Gastrocnemius medialis (tissue), 4 donors: ENCODE measurements at places on chromosomes 11 and 22. TPM values are rescaled to one million over a fixed set of nuclear protein-coding genes. Genes with fewer than 3 reads are reported as not detected.

SERPING1 gene
- total RNA-seq: 107 TPM

LDHA gene
- 636 TPM for total RNA-seq

DNA sequence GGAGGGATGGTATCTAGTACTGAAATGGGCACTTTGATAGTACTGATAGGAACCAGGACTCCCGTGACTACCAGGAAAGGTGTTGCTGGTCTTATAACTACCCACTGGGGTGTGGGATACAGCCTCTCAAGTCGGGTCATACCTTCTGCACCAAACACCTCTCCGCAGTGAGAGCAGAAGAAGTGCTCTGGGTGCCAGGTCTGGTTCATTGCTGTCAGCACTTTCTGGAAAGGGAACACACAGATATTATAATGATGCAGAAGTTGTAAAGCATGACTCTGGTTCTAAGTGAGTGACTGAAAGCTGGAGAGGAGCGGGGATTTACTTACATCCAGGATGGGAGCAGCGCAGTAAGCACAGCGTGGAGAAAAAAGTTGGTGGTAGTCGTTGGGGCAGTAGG, 26.0 kb downstream of the LPXN start:
- H3K4me3 ChIP-seq: no peak overlapping the region
- H3K27ac ChIP-seq: no peak overlapping the region
- no peaks in the 10 kb centered on the region for H3K4me1 ChIP-seq
- peaks cover 85% of the 10 kb centered on the region for H3K36me3 ChIP-seq
- H3K27me3 ChIP-seq: no peaks in the 10 kb centered on the region

- no peaks in the 10 kb centered on the region for H3K36me3 ChIP-seq
- H3K4me1 ChIP-seq: peaks cover 50% of the 10 kb centered on the region
- no peaks in the 10 kb centered on the region for H3K27me3 ChIP-seq
- H3K27ac ChIP-seq: no peak overlapping the region
- no peak overlapping the region for H3K4me3 ChIP-seq
Measured at GRCh38 chr22:20545681-20546521, 38.5 kb downstream of the MED15 start.

GRCh38 chr11:108647701-108648527, 17.0 kb upstream of the DDX10 start:
- peak; percentile 29 for DNase-seq
- H3K36me3 ChIP-seq: no peaks in the 10 kb centered on the region
- H3K27ac ChIP-seq: peak overlapping the region; percentile 13

DNA sequence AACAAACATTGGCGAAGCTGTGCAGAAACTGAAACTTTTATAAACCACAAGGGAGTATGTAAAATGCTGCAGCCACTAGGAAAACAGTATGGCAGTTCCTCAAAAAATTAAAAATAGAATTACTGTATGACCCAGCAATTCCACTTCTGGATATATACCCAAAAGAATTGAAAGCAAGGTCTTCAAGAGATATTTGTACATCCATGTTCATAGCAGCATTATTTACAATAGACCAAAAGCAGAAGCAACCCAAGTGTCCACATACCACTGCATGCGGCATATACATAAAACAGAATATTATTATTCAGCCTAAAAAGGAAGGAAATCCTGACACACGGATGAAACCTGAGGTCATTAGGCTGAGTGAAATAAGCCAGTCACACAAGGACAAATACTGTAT, 85.8 kb downstream of the RELT start:
- no peak overlapping the region for H3K27ac ChIP-seq
- H3K4me3 ChIP-seq: no peak overlapping the region
- H3K4me1 ChIP-seq: peaks cover 45% of the 10 kb centered on the region
- no peaks in the 10 kb centered on the region for H3K27me3 ChIP-seq
- no peak for DNase-seq

DNA sequence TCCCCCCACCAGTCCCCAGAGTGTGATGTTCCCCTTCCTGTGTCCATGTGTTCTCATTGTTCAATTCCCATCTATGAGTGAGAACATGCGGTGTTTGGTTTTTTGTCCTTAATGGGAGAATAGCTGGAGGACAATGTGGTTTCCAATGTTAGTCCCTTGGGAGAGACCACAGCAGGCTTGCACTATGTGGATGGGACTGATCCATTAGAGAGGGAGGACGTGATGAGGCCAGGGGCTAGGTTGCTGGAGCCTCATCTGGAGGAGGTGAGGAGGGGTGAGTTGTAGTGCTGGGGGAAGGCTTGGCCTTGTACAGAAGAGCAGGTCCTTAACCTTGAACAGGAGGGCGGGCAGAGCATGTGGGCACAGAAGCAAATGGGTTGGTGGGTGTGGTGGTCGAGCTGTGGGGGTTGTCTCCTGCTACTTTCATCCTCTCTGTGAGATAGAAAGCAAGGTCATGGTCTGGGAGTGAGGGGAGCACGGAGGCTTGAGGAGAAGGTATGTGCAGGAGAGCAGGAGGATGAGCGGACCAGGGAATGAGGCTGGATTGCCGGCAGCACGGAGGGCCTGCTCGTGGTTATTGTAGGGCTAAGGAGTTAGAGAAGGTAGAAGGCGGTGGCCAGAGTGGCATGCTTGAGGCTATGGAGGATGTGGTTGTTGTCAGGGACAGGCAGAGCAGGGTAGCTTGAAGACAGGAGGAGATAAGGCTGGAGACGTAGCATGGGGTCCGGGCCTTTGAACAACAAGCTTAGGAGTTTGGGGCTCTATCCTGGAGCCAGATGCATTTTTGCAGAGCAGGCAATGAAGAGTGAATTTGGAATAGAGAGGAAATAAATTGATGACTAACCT, 11.2 kb upstream of the SREBF2 start:
- no peaks in the 10 kb centered on the region for H3K36me3 ChIP-seq
- no peak overlapping the region for H3K4me3 ChIP-seq
- H3K27me3 ChIP-seq: no peaks in the 10 kb centered on the region
- no peak for DNase-seq
- no peak overlapping the region for H3K27ac ChIP-seq

GRCh38 chr11:134541355-134541754, 129.3 kb upstream of the B3GAT1 start:
- H3K4me1 ChIP-seq: no peaks in the 10 kb centered on the region
- no peak for DNase-seq
- H3K27ac ChIP-seq: no peak overlapping the region
- no peaks in the 10 kb centered on the region for H3K36me3 ChIP-seq
- no peaks in the 10 kb centered on the region for H3K27me3 ChIP-seq

- H3K4me3 ChIP-seq: no peak overlapping the region
- DNase-seq: no peak
- no peaks in the 10 kb centered on the region for H3K4me1 ChIP-seq
Measured at GRCh38 chr22:24492391-24492790, 2.7 kb upstream of the UPB1 start.

GRCh38 chr11:94926271-94926625, 47.1 kb downstream of the CWC15 start:
- H3K27me3 ChIP-seq: no peaks in the 10 kb centered on the region
- H3K36me3 ChIP-seq: no peaks in the 10 kb centered on the region
- no peak overlapping the region for H3K4me3 ChIP-seq
- H3K27ac ChIP-seq: peak overlapping the region; percentile 55
- DNase-seq: no peak
- peaks cover 17% of the 10 kb centered on the region for H3K4me1 ChIP-seq

- H3K4me1 ChIP-seq: no peaks in the 10 kb centered on the region
- H3K4me3 ChIP-seq: no peak overlapping the region
- no peaks in the 10 kb centered on the region for H3K27me3 ChIP-seq
- no peak overlapping the region for H3K27ac ChIP-seq
- DNase-seq: no peak
Measured at GRCh38 chr11:123487157-123487744, 57.2 kb downstream of the GRAMD1B start.
